ENCODE measurements at places on chromosomes 12 and 14.

DNA sequence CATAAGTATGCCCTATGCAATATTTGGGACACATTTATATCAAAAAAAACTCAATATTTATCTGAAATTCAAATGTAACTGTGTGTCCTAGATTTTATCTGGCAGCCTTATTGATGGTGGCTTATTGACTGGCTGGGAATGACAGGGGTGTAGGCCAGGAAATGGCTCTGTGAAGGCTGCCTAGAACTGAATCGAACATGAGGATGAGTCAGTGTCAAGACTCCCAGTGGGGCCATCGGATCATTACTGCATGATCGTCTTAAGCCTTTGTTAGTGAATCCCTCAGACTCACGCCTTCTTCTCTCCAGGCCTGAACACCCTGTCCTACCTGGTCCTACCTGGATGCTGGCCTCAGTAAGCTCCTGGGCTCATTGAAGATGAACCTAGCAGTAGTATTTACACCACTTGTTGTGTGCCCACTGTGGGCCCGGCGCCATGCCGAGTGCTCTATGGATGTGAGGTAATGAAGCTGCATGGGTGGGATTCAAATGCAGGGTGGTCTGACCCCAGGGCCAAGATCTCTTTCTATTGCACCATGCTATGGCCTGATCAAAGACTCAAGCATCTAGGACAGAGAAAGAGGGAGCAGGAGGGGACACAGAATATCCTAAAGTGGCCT, 21.0 kb upstream of the FAIM2 start:
- no peak for DNase-seq

- DNase-seq = no peak
These were observed 28.0 kb downstream of the TXNRD1 start for GRCh38 chr12:104243551-104243950.

- no peak for DNase-seq
These were observed 117.6 kb downstream of the NCOR2 start for GRCh38 chr12:124449623-124450375.

DNA sequence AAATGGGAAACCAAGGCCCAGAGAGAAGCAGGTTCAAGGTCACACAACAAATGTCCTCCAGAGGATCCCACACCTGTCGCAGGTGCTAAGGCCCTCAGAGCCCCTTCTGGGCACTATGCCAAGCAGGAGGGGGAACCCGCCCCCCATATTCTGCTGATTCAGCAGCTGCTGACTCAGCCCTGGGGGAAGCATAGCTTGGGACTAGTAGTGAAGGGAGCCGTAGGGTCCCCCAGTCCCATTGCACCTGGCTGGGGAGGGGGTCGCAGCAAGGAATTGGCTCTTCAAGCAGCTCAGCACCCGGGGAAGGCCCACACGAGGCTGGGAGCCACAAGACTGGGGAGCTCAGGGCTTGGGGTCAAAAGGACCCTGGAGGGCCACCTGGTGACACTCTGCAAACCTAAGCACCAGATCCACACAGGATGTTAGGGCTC, 1.0 kb downstream of the RASAL1 start:
- no peak for DNase-seq

DNA sequence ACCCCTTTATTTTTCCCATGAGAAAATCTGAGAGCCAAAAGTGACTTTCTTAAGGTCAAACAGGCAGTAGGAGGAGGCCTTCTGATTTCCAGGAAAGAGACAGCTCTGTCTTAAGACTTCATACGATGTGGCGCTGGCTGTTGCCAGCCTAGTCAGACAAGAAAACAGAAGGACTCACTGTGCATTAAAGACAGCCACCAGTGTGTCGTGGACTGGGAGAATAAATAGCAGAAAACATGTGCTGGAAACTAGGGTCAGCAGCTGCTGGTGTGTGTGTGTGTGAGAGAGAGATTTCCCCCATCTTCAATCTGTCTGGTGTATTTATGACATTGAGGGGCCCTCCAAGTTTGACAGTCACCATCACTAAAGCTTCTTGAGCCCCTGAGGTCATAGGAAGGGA, 708.6 kb upstream of the TMEM132C start:
- no peak for DNase-seq

DNA sequence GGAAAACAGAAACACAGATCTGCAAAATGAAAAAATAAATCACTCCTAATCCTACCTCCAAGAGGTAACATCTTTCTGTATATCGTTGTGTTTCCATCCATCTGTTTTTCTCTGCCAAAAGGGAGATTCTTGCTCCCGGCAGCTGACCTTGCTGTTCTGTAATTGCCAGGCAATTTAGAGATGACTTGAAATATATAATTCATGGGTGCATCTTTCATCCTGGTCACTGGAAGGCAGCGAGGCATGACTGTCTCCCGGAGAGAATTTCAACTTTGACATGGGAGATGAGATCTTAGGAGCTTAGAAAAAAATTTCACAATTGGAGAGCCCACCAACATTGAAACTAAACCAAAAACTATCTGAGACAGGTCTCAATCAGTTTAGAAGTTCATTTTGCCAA, 53.0 kb downstream of the WSCD2 start:
- DNase-seq = no peak

DNA sequence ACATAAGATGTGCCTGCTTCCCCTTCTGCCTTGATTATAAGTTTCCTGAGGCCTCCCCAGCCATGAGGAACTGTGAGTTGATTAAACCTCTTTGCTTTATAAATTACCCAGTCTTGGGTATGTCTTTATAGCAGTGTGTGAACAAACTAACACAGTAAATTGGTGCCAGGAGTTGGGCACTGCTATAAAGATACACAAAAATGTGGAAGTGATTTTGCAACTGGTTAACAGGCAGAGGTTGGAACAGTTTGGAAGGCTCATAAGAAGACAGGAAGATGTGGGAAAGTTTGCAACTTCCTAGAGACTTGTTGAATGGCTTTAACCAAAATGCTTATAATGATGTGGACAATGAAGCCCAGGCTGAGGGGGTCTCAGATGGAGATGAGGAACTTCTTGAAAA, 264.1 kb downstream of the DACT1 start:
- DNase-seq = no peak

- no peak for DNase-seq
These were observed 1.4 kb upstream of the SCN8A start for GRCh38 chr12:51589557-51590176.

DNA sequence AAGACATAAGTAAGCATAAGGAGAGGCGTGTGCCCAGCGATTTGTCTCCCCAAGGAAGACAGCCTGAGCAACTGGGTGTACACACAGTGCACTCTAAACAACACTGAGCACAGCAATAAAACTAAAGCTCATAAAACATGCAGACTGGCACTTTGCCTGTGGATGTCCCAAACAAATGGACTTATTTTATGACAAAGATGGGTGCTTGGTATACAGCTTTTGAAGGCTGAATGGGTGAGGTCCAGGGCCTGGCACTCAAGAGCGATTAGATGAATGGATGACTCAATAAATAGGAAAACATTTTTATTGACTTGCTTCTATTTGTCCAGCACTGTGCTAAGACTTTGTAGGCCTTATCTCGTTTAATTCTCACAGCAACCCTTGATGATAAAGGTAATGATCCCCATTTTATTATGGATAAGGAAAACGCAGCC, 28.5 kb downstream of the LGMN start:
- DNase-seq = no peak

DNA sequence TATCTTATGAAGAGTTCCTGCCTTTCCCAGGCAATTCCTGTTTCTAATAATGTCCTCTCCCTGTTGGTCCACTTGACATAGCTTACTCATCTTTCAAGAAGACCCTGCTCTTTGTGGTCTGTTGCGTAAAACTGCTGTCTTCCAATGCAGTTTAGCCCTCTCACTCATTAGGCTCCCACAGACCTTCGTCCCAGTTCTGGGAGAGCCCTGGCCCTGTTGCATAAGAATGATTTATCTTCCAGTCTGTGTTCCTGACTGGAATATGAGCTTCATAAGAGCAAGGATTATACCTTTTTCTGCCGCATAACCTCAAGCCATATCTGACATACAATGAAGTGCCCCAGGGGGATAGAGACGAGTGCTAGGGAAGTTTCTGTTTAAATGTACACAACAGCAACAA, 365.9 kb upstream of the NOVA1 start:
- no peak for DNase-seq

GRCh38 chr12:66903782-66904396, 225.0 kb upstream of the GRIP1 start:
- no peak for DNase-seq

GRCh38 chr12:123867141-123867540, 105.0 kb downstream of the DNAH10 start:
- DNase-seq = no peak

All from neural crest cell (in vitro differentiated cells).